NCI-H1694 treated with DMSO at 0.1 percent for 48 hours (cell line): ENCODE measurements at places on chromosomes 5 and 9.

DNA sequence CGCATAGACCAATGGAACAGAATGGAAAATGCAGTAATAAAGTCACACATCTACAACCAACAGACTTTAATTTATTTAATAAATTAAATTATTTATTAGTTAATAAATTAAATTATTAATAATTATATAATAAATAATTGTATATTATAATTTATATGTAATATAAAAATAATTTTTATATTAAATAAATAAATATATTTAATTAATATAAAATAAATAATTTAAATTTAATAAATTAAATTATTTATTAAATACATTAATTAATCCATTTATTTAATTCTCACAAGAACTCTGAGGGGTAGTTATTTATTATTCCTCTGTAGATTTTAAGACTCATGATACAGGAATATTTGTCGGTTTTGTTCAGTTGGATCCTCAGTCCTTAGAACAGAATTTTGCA lies 176.1 kb upstream of the ADAMTS19 start:
- no peak for DNase-seq

- DNase-seq, result no peak
Observed at GRCh38 chr5:113489299-113489698, 1.0 kb upstream of the MCC start.

DNA sequence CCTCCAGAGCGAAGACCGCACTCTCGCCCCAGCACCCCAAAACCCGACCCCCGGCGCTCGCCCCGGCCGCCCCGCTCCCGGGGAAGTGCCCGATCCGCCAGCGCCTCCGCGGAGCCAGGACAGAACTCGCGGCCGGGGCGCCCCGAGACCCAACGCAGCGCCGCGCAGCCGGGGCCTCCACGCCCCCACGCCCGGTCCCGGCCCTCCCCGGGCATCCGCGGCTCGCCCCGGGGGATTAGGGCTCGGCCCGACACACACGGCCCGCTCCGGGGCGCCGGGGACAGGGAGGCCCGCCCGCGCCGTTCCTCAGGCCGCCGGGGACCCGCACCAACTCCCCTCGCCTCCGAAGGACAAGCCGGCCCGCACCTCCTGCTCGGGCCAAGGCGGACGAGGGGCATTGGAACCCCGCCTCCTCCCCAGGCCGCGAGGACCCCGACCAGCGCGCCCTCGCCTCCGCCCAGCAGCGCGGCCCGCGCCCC lies 544 bp downstream of the FNBP1 start:
- DNase-seq, result no peak

- no peak for DNase-seq
Observed at GRCh38 chr5:66570201-66570600, 26.0 kb upstream of the MAST4 start.

DNA sequence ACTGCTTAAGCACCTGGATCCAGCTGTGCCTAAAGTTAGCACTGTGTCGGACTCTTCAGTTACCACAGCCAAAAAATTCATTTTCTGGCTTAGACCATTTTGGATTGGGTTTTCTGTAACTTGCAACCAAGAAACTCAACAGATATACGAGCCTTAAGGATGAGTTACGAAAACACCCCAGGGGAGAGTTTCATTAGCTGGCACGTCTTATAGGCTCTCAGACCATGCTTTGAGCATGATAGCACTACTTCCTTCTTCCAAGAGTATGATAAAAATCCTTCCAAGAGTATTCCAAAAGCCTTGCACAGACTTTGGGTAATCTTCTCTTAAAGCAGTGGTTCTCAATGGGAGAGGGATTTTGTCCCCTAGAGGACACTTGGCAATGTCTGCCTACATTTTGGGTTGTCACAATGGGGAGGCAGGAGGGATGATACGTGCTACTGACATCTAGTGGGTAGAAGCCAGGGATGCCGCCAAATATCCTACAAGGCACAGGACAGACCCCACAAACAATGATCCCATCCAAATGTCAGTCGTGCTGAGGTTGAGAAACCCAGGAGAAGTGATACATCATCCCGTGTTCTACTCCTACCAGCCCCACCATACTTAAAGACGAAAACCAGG lies 64.8 kb downstream of the SMIM23 start:
- DNase-seq, result peak; percentile 32

DNA sequence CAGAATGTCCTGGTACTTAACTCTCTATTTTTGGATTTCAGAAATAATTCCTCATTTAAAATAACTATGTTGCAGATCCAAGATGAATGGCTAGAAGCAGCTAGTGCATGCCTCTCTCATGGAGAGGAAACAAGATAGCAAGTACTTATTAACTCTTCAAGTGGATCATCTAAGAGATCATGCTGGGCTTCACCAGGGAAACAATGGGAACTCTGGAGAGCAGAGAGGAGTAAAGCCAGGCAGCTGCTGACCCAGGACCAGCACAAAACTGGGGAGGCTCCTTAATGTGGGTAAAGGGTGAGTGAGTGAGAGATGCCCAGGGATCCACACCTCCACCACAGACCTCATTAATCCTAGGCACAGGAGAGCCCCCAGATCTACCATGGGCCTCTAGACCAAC lies 897.8 kb upstream of the ACO1 start:
- DNase-seq, result no peak

DNA sequence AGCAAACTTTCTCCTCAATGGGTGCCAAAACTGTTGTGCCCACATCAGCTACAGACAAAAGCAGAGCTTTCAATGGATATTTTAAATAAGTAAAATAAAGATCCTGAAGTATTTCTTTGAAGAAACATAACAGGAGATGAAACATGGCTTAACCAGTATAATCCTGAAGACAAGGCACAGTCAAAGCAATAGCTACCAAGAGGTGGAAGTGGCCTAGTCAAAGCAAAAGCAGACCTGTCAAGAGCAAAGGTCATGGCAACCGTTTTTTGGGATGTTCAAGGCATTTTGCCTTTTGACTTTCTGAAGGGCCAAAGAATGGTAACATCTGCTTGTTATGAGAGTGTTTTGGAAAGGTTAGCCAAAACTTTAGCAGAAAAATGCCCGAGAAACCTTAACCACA lies 77.9 kb downstream of the ANXA1 start:
- DNase-seq, result no peak

- DNase-seq, result no peak
Observed at GRCh38 chr9:130854092-130854491, 19.0 kb downstream of the ABL1 start.

GRCh38 chr5:149282027-149282965 lies 10.6 kb downstream of the AFAP1L1 start:
- no peak for DNase-seq

DNA sequence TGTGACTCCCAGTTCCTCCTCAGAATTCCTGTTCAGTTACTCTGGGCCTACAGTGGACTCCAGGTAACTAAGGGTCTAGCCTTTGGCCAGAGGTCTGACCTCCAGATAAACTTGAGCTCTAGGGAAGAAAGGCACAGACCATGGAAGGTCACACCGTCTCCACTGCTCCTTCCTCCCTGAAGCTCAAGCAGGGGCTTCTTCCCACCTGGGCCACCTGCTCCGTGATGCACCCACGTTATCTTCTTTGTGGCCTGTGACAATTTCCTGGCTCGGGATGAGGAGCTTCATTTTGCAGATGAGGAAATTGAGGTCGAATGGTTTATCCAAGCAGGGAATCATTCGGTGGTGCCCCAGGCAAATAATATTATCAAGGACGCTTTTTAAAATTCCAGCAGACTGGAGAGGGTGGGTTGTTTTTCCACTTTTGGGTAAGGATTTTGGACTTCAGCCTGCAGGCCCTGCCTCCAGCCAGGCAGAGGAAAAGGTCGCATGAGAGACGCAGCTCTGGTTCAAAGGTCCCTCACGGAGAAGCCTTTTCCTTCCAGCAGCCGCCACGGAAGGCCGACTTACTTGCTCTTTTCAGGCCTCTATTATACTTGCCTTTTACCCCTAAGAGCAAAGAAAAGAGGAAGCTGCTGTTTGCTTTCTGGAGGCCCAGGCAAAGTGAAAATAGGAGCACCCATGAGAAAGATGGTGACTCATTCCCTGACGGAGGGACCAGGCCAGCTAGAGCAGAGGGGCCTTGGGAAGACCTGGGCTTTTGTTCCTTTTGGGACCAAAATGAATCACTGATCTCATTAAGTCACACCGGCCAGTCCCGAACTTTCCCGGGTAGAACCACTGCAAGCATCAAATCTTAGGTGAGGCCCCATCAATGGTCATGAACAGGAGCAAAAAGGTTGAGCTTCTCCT lies 22.8 kb upstream of the DUSP1 start:
- no peak for DNase-seq

- no peak for DNase-seq
Observed at GRCh38 chr5:106530150-106530549, 1140.6 kb downstream of the EFNA5 start.

- DNase-seq, result no peak
Observed at GRCh38 chr5:73139485-73139884, 19.1 kb downstream of the TMEM171 start.

GRCh38 chr5:176497852-176498251 lies 39.4 kb downstream of the RNF44 start:
- no peak for DNase-seq

- DNase-seq, result no peak
Observed at GRCh38 chr9:89905606-89906338, 301.0 kb downstream of the GADD45G start.
